ENCODE measurements at places on chromosomes 6 and 20. TPM values are rescaled to one million over a fixed set of nuclear protein-coding genes. Genes with fewer than 3 reads are reported as not detected.

- peak overlapping the region; percentile 32 for H3K27ac ChIP-seq
- H3K4me1 ChIP-seq: no peaks in the 10 kb centered on the region
- H3K36me3 ChIP-seq: no peaks in the 10 kb centered on the region
- no peaks in the 10 kb centered on the region for H3K27me3 ChIP-seq
Measured at GRCh38 chr20:50868509-50869495, 62.4 kb downstream of the ADNP start.

- H3K4me1 ChIP-seq: peaks cover 15% of the 10 kb centered on the region
- peak; percentile 65 for DNase-seq
- H3K27ac ChIP-seq: no peak overlapping the region
Measured at GRCh38 chr6:43506667-43507471, 3.3 kb downstream of the LRRC73 start.

GRCh38 chr6:119602215-119603178 lies 252.9 kb upstream of the MAN1A1 start:
- H3K27me3 ChIP-seq: no peaks in the 10 kb centered on the region
- no peak overlapping the region for H3K4me3 ChIP-seq
- no peaks in the 10 kb centered on the region for H3K36me3 ChIP-seq

GRCh38 chr6:133958791-133959190 lies 5.8 kb downstream of the TBPL1 start:
- H3K27ac ChIP-seq: no peak overlapping the region
- H3K4me1 ChIP-seq: no peaks in the 10 kb centered on the region
- H3K36me3 ChIP-seq: no peaks in the 10 kb centered on the region
- H3K27me3 ChIP-seq: no peaks in the 10 kb centered on the region

DNA sequence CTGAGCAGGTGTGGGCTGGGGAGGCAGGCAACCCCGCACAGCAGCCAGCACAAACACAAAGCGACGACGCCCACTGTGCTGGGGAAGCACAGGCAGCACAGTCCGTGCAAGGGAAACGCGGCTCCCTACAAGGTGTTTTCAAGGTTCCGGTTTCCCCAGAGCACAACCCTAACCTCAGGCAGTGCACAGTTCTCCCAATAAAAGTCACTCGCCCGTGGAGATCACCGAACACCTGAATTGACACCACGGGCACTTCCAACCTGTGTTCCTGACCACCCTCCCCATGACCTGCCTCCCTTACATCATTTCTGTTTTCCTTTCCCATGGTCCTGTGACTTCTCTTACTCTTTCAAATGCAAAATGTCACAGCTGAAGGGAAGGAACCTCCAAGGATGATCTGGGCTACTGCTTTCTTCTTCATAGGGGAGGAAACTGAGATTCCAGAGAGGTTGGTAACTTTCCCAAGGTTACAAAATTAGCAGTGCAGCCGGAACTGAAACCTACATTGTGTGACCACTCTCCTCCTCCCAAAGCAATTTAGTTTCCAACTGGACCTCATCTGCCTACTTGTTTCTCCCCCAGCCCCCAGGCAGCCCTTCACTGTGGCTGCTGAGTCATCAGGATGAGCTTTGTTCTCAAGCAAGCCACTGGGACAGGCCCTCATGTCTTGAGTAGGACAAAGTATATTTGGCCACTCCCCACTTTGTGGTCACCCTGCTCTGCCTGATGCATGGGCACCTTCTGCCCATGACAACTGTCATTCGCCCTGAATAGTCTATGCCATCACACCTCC lies 125.3 kb downstream of the ATXN1 start:
- H3K4me3 ChIP-seq: no peak overlapping the region
- H3K27ac ChIP-seq: no peak overlapping the region
- no peaks in the 10 kb centered on the region for H3K27me3 ChIP-seq
- no peak for DNase-seq
- H3K4me1 ChIP-seq: no peaks in the 10 kb centered on the region

GRCh38 chr20:19205981-19206396 lies 6.5 kb upstream of the SLC24A3 start:
- H3K36me3 ChIP-seq: no peaks in the 10 kb centered on the region
- peak; percentile 46 for DNase-seq
- no peak overlapping the region for H3K27ac ChIP-seq
- no peaks in the 10 kb centered on the region for H3K27me3 ChIP-seq
- H3K4me1 ChIP-seq: no peaks in the 10 kb centered on the region

GRCh38 chr6:129510950-129511349 lies 199.0 kb downstream of the ARHGAP18 start:
- H3K36me3 ChIP-seq: no peaks in the 10 kb centered on the region
- no peak for DNase-seq
- no peaks in the 10 kb centered on the region for H3K4me1 ChIP-seq
- H3K4me3 ChIP-seq: no peak overlapping the region

- no peaks in the 10 kb centered on the region for H3K4me1 ChIP-seq
- no peak overlapping the region for H3K27ac ChIP-seq
- no peak for DNase-seq
- no peak overlapping the region for H3K4me3 ChIP-seq
- no peaks in the 10 kb centered on the region for H3K36me3 ChIP-seq
Measured at GRCh38 chr6:140985679-140986275, 1146.9 kb upstream of the GJE1 start.

DNA sequence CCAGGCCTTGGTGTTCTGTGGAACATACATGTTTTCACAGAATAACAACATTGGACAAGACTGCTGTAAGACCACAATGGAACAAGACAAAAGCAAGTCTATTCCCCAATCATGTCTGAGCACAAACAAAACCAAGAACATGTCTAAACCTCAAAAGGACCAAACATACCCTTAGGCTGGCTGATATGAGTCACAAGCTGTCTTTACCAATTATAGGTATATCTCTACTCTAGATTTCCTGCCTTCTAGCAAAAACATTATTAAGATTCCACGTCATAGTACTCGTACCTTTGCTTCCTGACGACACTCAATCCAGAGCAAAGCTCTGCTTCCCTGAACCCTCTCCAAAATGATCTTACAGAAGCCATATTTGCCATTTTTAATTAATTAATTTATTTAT lies 15.4 kb upstream of the L3MBTL1 start:
- DNase-seq: no peak
- H3K4me3 ChIP-seq: no peak overlapping the region
- no peaks in the 10 kb centered on the region for H3K36me3 ChIP-seq

DNA sequence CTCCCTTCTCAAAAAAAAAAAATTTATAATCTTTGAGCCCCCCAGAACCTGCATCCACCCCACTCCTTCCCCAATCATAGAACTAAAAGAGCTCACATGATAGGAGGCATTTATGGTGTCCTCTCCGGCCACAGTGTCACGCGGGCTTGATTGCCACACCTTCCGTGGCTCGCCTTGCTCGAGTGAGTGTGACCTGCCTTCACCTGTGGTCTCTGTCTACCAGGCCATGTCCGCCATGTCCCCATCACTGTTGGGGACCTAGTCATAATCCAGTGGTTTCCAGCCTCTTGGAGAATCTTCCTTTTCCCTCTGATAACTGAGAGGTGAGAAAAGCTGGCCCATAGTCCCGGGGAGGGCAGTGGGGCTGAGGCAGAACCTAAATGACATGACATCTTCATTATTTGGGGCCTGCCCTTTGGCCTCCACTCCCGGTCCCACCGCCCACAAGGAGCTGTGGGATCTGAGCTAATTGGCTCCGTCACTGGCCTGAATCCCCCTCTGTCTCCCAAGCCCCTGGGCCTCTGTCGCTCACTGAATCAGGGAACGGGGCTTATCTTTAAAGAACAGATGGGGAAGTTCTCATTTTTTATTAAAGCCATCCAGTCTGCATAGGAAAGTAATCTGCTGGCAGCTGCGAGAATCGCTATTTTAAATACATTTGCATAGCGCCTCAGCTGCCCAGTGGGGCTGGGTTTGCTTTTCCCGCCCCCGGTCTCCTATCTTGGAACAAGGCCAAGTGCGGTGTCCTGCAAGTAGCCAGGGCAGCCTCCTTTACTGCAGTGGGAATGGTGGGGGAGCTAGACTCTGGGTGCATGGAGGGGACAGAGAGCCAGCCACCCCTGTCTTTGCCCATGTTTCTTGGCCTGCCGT lies 197.6 kb upstream of the PMEPA1 start:
- DNase-seq: no peak
- H3K4me1 ChIP-seq: no peaks in the 10 kb centered on the region
- no peaks in the 10 kb centered on the region for H3K27me3 ChIP-seq
- no peak overlapping the region for H3K27ac ChIP-seq
- no peak overlapping the region for H3K4me3 ChIP-seq
- no peaks in the 10 kb centered on the region for H3K36me3 ChIP-seq

C20orf202 gene
- total RNA-seq: 2.3 TPM

DNA sequence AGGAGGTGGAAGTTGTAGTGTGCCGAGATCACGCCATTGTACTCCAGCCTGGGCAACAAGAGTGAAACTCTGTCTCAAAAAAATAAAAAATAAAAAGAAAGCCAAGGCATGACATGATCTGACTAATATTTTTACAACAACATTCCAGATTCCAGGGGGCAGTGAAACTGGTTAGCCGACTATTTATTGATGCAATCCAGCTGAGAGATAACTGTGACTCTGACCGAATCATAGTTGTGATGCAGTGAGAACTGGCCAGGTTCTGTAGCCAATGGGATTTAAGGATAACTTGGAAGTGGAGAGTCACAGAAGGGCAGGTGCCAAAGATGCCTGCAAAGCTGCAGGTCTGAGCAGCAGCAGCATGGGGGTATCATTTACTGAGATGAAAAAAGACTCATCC lies 82.9 kb upstream of the TSHZ2 start:
- DNase-seq: no peak
- no peaks in the 10 kb centered on the region for H3K4me1 ChIP-seq
- H3K27me3 ChIP-seq: no peaks in the 10 kb centered on the region
- H3K4me3 ChIP-seq: no peak overlapping the region
- no peaks in the 10 kb centered on the region for H3K36me3 ChIP-seq

GRCh38 chr6:21061892-21062291 lies 527.6 kb downstream of the CDKAL1 start:
- no peaks in the 10 kb centered on the region for H3K27me3 ChIP-seq
- no peaks in the 10 kb centered on the region for H3K36me3 ChIP-seq
- H3K27ac ChIP-seq: no peak overlapping the region
- H3K4me1 ChIP-seq: no peaks in the 10 kb centered on the region
- no peak for DNase-seq

DNA sequence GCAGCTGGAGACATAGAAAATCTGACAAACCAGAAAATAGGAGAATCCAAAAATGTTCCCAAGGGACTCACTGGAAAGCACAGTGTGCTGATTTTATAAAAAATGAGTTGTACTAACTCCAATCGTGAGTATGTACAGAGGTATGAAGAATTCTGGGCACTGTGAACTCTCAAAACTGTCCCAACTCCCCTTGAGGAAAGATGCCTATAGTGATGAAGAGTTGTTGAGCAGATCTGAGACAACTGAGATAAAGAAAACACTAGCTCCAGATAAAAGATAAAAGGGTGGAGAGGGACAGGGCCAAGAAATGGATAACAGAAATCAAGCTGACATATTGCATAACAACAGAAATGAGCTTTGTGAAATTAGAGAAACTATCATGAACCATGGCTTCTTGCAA lies 481.4 kb downstream of the MAFB start:
- no peaks in the 10 kb centered on the region for H3K4me1 ChIP-seq
- DNase-seq: no peak
- no peak overlapping the region for H3K4me3 ChIP-seq
- no peak overlapping the region for H3K27ac ChIP-seq

DNA sequence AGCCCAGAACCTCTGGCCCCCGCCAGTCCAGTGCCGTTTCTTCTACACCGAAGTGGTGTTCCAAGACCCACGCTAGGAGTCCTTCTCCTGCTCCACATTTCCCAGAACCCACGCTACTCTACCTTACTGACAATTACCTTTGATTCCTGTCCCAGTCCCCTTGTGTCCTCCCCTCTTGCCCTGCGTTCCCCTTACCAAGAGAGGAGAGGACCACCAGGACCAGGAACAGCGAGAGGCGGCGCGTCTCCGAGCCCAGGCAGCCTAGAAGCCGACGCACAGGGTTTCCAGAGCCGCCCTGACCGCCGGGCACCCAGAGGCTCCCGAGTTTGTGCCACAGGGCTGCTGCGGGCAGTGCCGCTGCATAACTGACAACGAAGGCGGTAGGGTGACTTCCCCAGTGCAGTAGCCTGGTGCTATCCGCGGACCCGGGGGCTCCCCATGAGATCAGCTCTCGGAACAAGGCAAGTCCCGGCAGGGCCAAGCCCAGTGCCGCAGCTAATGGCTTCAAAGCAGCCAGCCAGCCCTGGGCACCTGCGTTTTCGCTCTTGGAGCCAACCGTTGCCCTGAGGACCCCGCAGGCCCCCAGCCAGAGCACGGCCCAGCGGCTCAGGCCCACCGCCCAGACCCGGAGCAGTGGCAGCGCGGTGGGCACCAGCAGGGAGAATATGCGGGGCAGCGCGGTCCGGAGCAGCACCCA lies 512 bp downstream of the TAP1 start:
- no peaks in the 10 kb centered on the region for H3K27me3 ChIP-seq
- peak overlapping the region; percentile 95 for H3K4me3 ChIP-seq
- peaks cover 14% of the 10 kb centered on the region for H3K4me1 ChIP-seq
- peak; percentile 76 for DNase-seq
- peaks cover 49% of the 10 kb centered on the region for H3K36me3 ChIP-seq
- H3K27ac ChIP-seq: peak overlapping the region; percentile 98

Measured in Peyer's patch (tissue), 4 donors.